Keratinocyte (primary cell): ENCODE measurements at places on chromosomes 5 and 9.

GRCh38 chr9:2260417-2261306, 245.5 kb downstream of the SMARCA2 start:
- DNase-seq = no peak

GRCh38 chr5:112917453-112917995, 4.5 kb downstream of the REEP5 start:
- no peak for DNase-seq

- DNase-seq = no peak
Observed at GRCh38 chr9:20863945-20864344, 167.5 kb downstream of the HACD4 start.

- no peak for DNase-seq
Observed at GRCh38 chr9:127931092-127931881, 710 bp upstream of the PIP5KL1 start.

- no peak for DNase-seq
Observed at GRCh38 chr9:37971108-37971459, 67.2 kb upstream of the SLC25A51 start.

- no peak for DNase-seq
Observed at GRCh38 chr5:10565785-10566542, 2.1 kb downstream of the ANKRD33B start.

DNA sequence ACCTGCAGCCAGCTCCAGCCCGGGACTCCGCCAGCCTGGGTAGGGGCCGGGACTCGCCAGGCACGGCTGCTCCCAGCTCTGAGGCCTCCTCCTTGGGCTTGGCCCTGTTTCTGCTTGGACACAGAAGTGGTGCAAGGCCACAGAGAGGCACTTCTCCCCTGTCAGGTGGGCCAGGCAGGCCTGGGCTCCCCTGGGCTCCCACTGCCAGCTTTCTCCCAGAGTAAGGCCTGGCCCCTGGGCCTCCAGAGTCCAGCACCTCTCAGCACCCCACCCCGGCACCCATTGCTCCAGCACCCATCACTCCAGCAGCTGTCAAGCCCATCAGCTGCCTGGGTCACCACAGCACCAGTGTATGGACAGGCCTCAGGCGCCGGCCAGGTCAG, 71.1 kb upstream of the LRRTM2 start:
- DNase-seq = no peak

DNA sequence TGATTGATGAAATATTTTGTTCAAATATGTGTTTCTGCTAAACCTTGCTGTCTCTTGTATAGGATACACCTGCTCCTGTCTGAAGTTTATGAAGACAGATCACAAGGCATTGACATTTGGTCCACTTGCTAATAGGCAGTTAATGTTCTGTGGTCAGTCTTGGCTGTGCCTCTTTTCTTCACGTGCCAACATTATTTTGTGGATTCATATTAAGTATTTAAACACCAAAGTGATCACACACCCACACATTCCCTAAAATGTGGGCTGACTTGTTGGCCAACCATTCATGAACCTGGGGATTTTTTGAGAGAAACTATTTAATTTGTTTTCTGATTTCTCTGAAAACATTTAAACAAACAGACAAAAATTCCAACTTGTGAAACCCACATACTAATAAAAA, 33.7 kb downstream of the ZNF462 start:
- DNase-seq = no peak
